ENCODE measurements at places on chromosomes 6 and 20.

DNA sequence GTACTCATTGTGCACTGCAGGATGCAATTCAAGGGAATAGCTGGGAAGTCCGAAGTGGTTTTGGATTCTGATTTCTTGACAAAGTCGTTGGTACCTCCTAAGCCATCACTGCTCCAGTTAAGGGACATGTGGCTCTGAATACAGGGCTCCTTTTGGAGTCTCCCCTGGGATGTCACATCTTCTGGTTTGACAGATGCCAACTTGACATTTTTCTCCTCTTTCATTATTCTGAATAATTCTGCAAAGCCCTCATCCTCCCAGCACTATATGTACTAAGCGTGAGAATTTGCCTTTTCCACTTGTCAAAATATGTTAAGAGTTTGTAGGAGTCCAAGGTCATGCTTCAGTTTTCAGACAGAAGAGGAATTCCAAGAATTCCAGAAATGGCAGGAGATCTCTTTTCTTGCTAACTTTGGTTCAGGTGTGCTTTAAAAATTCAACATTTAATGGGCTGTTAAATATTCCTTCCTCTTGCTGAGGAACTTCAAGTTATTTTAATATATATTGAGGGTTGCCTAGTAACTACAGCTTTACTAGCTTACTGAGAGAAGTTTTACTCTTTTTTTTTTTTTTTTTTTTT, 38.7 kb downstream of the DOK5 start:
- no peak for DNase-seq

- DNase-seq: no peak
Measured at GRCh38 chr6:13641315-13641714, 26.2 kb downstream of the NOL7 start.

DNA sequence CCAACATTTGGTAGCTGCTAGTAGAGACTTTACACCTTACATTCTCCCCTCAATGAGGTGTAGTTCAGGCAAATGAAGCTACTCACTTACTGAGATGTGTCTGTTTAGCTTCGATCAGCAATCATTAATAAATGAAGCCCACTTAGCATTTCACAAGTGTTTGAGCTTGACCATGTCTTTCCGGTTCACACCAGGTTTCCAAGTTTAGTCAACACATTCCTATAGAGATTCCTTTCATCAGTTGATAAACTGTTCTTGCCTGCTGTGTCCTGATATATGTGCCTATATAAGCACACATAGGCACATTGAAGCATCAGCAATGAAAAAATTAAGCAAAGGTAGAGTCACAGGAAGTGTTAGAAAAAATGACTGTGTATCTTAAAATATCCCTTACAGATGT, 150.0 kb downstream of the BTBD3 start:
- DNase-seq: no peak

DNA sequence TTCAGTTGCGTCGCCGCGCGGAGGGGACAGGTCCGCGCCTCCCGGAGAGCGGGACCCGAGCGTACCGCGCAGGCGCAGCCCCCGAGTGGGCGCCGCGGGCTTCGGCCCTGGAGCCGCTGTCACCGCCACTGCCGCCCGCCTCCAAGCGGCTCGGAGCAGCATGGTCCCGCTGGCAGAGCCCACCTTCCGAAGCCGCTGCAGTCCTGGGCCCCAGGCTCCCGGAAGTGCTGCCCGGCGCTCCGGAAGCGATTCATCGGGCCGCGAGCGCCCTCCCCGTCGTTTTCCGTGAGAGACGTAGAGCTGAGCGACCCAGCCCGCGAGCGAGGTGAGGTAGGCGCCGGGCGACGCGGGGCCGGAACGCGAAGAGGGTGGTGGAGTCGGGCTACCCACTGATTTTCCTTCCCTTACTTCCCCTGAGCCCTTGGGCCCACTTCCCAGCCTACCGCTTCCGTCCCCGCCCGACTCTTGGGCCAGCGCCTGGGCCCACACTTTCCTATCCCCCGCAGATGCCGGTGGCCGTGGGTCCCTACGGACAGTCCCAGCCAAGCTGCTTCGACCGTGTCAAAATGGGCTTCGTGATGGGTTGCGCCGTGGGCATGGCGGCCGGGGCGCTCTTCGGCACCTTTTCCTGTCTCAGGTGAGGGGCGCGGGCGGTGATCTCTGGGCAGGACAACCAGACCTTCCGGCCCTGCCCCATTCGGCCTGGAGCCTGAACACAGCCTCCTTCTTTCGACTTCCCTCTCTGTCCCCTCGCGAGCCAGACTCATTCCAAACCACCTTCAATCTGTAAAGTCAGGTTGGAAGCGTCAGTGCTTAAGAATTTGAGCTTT, at the start of the genes NFS1 and ROMO1:
NFS1 (minus strand) TSS at position 226 of the 830 bp plus-strand sequence; CDS start at position 162, 64 bp downstream.
ROMO1 (plus strand) TSS at position 279 of the 830 bp plus-strand sequence; CDS start at position 507, 228 bp downstream.
- peak; percentile 94 for DNase-seq

DNA sequence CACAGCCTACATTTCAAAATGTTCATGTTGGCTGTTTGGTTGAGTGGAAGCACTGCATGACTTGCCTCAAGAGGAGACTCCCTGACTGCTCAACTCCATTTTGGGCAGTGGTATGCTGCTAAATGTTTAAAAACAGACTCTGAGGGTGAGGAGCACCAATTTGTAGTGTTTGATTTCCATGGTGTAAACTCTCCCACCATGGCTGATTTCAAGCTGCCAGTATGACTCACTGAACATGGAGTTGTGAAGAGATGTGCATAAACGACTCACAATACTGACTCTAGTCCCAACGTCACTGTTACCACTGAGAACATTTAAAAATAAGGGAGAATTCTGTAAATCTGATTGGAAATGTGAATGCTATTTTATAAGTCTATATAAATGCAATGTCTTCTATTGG, 70.4 kb downstream of the BACH2 start:
- DNase-seq: no peak

DNA sequence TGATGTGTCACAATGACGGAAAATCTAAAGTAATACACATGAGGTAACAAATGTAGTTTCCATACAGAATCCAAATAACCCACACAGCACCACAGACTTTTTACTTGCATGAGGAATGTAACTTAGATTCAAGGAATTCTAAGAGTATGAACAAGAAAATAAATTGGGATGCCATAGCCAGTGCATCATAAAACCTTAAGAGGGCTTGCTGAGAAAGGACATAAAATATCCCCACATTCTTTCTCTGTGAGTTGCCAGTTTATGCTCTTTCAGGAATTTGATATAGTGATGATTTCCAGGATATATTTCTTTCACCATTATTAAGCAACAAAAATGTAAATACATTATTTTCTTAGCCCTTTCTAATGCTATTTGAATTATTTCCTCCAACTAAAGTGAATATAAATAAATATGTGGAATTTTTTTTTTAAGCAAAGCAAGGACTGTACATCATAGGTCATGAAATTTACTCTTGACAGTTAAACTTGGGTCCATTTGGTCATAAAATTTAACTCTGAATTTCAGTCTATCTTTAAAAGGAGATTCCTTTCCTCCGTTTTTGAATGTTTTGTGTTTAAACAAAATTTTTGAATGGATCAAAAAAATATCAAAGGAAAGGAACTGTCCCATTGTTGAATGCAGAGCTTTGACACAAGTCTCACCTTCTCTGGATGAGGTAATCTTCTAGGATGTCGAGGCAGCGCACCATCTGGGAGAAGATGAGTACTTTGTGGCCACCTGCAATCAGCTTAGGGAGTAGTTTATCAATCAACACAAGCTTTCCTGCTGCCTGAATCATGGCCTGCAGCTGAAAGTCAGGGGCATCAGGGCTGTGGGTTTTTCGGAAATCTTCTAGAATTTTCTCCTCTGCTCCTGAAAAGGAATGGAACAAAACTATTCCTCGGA, 116.3 kb upstream of the EMILIN3 start:
- DNase-seq: no peak

DNA sequence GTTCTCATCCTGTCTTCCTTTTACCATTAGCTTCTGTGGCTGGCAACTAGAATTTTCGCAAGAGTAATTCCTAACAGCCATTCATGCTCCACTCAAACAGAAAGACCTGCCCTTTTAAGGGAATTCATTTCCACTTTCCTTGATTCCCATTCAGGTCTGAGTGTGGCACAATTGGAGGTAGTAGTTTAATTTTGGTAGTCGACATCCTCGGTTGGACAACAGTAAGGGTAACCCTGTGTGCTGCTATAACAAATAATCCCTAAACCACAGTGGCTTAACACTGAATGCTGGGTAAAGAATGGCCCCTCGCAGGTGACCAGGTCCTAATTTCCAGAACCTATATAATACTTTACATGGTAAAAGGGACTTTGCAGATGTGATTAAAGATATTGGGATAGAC, 142.9 kb downstream of the BMP7 start:
- no peak for DNase-seq

DNA sequence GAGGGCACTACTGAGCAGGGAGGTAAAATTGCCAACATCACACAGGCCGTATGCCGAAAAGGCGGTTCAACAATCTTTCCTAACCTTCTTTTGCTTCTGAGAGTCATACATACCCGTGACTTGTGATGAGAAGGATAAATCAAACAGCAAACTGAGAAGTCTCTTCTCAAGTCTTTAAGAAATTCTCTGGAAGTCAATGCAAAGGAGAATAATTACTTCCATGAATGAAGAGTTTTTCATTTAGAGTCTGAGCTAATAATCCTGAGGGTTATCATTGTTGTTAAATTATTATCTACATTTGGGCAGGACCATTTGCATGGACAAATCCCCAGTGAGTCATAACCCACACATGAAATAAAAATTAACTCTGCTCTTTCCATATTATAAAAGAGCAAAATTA, 22.4 kb upstream of the ILRUN start:
- no peak for DNase-seq

GRCh38 chr6:80170433-80170832, 64.0 kb downstream of the BCKDHB start:
- no peak for DNase-seq

- no peak for DNase-seq
Measured at GRCh38 chr6:87714093-87714842, 12.2 kb upstream of the AKIRIN2 start.

GRCh38 chr6:55108134-55109130, 65.9 kb upstream of the HCRTR2 start:
- no peak for DNase-seq

GRCh38 chr6:63685446-63686379, 50.1 kb downstream of the PHF3 start:
- DNase-seq: peak; percentile 46

DNA sequence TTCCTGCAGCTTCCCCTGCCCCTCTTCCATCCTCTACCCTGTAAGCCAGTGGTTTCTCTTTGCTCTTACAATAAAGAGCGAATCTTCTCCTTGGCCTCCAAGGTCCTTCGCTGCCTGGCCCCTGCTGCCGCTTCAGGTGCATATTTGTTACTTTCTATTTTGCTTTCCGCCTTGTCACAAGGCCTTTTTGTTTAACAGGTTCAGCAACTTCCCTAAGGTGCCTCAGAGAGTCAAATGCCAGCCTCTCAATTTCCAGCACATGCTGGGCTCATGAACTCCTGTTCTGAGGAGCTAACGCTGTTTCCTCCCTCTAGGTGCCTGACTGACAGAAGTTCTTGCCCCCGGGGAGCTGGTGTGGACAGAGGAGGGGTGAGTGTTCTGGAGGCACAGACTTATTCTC, 42.4 kb upstream of the EPB41L1 start:
- DNase-seq: no peak

DNA sequence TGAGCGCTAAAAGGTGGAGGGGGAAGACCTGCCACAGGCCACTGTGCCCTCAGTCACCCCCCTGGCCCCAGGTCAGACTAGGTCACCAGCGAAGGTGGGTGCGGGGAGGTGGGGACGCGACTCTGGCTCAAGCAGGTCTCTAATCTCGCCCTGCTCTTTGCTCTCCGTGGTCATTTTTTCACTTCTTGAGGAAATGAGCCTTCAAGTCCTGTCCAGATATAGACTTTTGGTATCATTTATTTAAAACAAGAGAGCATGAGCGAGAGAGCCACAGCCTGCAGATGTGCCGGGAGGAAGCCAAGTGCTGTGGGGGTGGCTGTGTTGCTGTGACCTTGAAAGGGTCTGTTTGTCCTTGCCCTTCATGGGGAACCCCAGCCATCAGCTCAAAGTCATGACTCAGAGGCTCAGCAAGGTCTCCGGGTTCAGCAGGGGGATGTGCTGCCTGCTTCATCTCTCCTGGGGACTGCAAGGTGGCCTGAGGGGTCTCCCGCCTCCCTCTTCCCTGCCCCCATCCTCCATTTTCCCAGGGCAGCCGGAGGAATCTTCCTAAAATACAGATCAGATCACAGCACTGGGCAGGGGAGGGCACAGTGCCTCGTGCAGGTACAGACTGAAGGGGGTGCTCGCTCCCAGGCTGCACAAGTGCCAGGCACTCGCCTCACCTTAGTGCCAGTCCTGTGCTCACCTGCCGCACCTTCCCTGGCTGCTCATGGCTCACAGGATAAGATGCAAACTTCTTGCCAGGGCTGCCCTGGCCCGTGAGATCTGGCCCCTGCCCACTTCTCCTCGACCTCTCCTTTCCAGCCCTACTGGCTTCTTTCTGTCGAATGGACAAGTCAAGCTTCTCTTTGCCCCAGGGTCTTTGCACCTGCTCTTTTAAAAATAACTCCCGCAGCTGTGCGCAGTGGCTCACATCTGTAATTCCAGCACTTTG, 26.5 kb downstream of the SULF2 start:
- DNase-seq: no peak

DNA sequence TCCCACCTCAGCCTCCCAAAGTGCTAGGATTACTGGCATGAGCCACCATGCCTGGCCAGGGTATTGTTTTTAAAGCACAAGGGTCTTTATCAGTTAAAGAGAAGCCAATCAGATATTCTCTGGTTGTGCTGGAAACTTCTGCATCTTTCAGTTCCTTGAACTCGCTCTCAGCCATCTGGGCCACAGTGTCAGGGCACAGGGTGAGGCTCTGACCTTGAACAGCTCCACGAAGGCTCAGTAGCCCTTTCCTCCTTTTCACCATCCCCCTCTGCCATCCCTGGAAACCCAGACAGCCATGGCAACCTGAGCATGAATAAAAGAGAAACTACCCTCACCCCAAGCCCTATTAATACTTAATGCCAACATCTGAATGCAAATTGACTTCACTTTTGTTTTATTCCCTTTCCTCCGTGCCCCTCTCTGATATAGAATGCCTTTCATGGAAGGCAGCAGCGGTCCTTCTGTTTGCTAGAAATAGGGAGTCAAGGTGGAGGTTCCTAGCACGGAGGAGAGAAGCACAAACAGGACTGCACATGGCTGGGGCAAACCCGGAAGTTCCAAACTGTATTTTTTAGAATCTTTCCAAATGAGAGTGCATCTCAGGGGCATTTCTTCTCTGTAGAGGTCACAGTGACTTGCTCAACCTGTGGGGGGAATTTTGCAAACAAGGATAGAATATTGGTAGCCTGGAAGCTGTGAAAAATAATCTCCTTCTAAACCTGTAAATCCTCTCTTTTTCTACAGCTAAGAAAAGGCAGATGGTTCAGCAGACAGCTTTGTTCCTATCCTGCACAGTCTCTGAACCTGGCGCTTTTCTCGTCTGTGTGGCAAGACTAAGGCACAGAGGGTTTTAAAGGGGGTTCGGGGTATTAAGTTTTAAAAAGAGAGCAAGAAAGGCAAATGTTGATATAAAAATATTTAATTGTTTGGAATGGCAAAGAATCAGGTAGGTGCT, 176.4 kb upstream of the RREB1 start:
- no peak for DNase-seq

DNA sequence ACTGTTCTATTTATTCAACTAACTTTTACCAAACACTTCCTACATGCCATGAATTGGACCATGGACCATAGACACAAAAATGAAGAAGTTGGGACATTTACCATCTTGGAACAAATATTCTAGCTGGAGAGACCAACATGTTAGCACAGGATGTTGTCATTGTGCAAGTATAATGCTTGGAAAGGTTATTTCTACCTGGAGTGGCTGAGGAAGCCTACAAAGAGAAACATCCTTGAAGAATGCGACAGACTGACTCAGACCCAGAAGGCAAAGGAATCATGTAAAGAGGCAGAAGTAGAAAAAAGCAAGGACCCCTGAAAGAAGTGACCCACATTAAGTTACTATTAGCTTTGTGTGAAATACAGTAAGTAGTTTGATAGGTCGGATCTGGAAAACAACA, 180.9 kb downstream of the SOD2 start:
- no peak for DNase-seq
